ENCODE measurements at places on chromosomes 7 and 10.

GRCh38 chr7:103009466-103010185, 65.0 kb downstream of the FBXL13 start:
- DNase-seq: no peak

DNA sequence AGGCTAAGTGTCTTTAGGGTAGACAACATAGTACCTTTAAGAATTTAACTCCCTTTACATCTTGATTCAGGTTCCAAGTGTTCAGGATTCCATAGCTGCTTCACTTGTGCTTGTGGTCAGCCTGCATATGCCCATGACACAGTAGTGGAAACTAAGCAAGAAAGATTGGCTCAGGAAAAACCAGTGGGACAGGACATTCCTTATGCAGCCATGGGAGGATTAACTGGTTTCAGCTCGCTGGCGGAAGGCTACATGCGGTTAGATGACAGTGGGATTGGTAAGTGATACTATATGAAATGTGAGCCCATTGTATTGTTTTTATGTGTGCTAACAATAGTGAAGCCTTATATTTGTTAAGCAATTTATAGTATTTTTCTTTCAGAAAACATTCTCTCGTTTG, 11.3 kb downstream of the FAM221A start:
- no peak for DNase-seq

GRCh38 chr7:74068378-74069085, 15.1 kb upstream of the LIMK1 start:
- no peak for DNase-seq

DNA sequence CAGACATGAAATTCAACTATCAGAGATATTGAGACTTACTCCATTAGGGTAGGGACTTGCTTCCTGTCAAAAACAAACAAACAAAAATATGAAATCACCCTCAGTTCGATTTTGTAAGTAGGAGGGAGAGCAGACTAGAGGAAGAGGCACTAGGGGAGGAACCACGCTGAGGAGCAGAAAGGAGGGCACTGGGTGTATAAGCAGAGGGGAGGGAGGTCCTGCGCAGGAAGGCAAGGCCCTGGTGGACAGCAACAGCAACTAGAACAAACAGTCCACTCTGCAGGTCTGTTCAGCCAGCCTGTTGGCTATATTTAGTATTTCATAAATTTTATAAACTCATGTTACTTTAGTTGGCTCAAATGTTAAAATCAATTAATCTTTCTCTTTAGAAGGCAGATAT, 937.1 kb upstream of the C7orf33 start:
- no peak for DNase-seq

GRCh38 chr10:93751124-93751523, 6.6 kb upstream of the LGI1 start:
- no peak for DNase-seq

- DNase-seq: no peak
Observed at GRCh38 chr7:141700848-141701371, 1.1 kb downstream of the DENND11 start.

DNA sequence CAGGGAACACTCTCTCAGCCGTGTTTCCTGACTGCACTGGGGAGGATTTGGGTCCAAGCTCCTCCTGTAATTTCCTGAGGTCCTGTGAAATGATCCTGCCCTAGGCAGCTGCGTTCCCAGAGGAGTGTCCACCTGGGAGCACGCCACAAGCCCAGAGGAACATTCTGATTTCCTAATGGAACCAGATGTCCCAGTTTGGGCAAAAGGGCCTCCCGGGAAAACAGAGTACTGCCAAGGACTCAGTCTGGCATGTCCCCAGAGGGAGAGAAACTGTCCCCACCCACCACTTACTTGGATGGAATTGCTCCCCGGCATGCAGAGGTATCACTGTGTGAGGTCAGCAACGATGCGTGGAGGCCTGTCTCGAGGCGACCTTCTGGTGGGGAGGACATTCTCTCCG, 34.5 kb downstream of the ASB13 start:
- DNase-seq: no peak

GRCh38 chr7:81725812-81726127, 44.1 kb downstream of the HGF start:
- DNase-seq: no peak

- no peak for DNase-seq
Observed at GRCh38 chr10:118735294-118735693, 19.5 kb downstream of the CACUL1 start.

- no peak for DNase-seq
Observed at GRCh38 chr10:69215405-69216171, 4.5 kb upstream of the HKDC1 start.

DNA sequence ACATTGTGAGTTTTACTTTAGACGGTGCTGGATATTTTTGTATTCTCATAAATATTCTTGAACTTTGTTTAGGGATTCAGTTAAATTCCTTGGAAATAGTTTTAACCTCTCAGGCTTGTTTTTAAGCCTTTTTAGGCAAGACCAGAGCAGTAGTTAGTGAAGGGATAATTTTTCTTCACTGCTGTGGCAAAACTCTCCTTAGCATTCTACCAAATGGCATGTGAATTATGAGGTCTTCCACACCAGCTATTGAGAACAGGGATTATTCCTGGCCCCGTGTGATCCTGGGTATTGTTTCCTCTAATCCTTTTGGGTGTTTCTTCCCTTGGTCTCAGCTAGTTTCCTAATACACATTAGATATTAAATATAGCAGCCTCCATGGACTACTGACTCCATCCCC, 46.2 kb downstream of the CCDC71L start:
- no peak for DNase-seq

GRCh38 chr10:111481261-111481826, 404.5 kb downstream of the ADRA2A start:
- no peak for DNase-seq

GRCh38 chr7:127912901-127913300, 118.3 kb downstream of the LRRC4 start:
- DNase-seq: no peak

GRCh38 chr7:41134300-41135255, 568.3 kb downstream of the INHBA start:
- DNase-seq: no peak
